Progenitor cell of endocrine pancreas (in vitro differentiated cells): ENCODE measurements at places on chromosomes 6 and 20.
A peak's percentile ranks its signal among the peaks of the same experiment; 100 is the strongest.

- DNase-seq, result no peak
These were observed 6.2 kb downstream of the KCNK5 start for GRCh38 chr6:39223061-39223460.

DNA sequence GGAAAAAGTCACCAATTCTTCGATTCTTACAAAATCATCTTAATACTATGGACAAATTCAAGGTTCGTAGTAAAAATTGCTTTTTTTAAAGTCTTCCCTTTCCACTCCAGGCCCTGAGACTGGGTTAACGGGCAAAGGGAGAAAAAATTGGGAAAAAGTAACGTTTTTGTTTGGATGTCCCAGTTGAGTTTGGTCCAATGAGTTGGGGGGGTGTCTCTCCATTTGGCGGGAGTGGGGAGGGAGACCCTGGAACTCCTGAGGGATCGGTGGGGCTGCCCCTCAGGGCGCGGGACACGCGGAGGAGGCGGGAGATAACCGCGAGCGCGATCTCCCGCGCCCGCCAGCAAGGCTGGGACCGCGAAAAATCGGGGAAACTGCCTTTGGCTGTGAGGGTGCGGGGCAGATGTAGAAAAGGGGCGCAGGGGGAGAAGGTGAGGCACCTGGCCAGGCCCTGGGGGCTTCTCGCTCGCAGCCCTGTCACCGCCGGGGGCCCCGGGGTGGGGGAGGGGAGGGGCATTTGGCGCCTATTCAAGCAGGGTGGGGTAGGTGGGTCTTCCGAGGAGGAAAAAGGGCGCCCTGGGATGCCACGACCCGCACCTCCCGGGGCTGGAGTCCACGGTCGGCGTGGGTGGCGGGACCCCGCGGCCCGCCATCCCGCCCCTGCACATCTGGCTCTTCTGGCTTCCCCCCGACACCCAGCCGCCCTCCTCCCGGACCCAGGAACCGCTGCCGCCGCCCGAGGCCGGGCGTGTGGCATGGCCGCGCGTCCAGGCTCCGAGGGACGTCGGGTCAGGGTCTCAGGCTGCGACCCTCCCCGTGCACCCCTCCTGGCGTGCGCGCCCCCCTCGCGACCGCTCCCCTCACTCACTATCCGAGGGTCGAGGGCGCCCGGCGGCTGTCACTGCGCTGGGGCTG is 595 bp downstream of the FBXO5 start:
- peak; percentile 23 for DNase-seq

- DNase-seq, result no peak
These were observed 2.1 kb downstream of the EGFL8 start for GRCh38 chr6:32166411-32167061.

DNA sequence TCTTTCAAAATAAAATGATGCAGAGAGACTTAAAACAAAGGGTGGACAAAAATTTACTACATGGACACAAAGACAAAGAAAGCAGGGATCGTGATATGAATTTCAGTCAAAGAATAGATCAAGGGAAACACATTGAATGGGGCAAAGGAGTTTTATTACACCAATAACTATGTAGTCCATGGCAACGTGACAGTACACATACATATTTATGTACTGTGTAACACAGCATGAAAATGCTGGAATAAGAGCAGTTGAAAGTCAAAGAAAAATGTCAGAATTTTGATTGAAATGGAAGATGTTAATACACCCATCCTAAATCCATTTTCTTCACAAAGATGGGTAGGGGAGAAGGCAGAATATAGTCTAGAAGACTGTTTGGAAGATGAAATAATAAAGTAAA is 9.4 kb upstream of the RIN2 start:
- DNase-seq, result no peak

GRCh38 chr6:159535656-159536350 is 157.2 kb downstream of the SOD2 start:
- no peak for DNase-seq

DNA sequence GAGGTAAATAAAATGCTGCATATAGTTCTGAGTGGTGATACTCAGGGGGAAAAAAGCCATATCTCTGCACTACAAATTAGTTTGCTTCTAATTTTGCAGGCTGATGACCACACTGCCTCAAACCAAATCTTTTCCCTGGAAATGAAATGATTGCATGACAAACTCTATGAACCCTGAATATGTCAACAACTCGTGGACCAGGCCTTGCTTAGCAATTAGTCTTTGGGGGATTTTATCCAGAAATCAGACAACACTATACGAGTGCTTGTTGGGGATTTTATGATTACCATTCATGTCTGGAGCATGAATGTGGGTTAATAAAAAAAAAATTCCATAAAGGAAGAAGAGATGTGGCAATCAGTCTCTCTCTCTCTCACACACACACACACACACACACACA is 42.0 kb downstream of the SOBP start:
- DNase-seq, result no peak

- DNase-seq, result no peak
These were observed 789.8 kb upstream of the MAP3K7 start for GRCh38 chr6:91376686-91377085.

DNA sequence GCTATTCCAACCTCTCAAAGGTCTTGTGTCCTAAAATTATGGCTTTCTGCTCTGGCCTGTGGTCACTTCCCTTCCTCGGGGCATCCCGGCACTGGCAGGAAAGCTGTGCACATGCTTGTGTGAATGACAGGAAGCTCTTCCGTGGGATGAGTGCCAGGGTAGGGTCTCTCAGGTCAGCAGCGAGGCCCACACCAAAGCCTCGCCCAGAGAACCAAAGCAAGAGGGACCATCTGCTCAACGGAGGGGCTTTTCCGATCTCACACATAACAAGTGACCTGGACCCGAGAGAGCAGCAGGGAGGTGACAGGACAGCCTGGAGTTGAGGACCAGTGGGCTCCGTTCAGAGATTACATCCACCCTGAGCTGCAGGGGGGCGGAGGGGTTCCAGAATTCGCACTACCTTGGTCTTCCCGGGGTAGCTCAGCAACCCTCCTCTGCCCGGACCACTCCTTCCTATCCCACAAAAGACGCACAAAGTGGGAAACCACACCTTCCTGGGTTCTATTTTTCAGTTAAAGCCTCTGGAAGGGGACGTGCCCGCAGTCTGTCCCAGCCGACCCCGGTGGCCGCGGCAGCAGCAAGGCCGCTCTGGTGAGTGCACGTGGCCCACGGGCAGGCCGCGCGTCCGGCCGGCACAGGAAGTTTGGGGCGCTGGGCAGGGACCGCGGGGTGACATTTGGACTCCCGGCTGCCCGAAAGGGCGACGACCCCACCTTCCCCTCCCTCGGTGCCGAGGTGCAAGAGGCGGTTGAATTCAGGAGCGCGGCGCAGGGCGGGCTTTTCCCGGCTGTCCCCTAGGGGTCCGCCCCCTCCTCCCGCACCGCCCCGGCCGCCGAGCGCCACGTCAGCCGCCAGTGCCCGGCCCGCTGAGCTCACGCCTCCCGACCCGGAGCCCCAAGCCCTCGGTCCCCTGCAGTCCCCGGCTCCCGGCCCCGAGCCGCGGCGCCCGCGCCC is 988 bp downstream of the TXNDC5 start:
- DNase-seq, result peak; percentile 32

DNA sequence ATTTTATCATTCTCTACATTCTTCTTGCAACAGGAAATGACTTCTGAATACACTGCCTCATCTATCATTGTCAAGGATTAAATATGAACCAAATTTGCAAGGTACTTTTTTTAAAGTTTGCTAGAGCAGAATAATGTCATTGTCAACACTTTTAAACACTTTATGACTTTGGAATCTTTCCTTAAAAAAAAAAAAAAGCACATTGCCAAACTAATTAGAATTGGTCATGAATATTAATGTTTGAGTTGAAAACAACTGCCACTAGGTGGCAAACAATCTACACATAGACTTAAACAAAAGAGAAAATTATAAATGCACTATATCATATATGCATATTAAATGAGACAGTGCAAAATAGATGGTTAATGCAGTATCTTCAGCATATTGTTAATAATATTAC is 32.5 kb upstream of the TMEM244 start:
- DNase-seq, result no peak

DNA sequence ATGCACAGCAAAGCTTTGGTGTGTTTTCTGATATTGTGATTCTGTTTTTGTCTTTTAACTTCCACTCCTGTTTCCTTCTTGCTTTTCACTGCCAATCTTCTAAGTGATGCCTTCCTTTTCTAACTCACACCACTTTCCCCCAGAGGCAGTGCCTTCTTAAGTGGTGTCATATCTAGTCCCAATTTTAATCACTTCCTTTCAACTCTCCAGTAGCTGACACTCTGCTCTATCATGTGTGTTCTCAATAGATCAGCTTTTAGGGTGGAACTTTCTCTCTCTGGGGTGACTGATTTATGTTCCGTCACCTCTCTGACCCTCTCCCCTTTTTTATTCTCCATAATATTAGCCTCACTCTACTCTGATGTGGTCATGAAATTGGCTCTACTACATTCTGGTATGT is 180.7 kb downstream of the CLVS2 start:
- DNase-seq, result no peak

DNA sequence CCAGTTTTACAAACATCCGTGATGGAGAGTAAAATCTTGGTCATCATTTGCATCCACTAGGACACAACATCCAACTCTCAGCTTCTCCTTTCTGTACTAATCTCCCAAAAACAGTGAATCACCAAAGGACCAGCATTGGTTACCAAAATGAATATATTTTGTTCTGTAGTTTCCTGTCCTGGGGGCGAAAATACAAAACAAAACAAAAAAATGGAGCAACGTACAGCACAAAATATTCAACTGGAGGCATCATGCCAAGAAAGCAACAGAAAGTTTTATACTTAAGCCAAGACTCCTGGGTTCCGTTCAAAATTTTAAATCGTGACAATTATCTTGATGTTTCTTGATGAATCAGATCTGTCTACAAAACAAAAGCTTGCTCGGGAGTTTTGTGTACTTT is 126.6 kb upstream of the CCDC28A start:
- DNase-seq, result no peak

DNA sequence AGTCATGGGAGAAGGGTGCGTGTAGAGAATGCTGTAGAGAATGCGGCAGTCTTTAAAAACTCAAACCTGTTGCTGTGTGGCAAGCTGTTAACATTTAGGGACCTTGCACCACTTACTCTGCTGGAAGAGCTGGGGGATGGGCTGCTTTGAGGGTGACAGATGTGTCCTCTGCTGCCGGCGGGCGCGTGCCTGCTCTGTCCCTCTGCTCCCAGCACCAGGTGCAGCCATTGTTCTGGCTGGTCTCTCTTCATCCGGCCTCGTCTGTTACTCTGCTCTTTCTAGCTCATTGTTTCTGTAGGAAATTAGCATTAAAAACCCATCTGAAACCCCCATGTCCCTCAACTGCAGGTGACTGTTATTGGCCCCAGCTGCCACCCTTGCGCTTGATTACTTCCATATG is 78.5 kb downstream of the CBFA2T2 start:
- DNase-seq, result peak; percentile 19

DNA sequence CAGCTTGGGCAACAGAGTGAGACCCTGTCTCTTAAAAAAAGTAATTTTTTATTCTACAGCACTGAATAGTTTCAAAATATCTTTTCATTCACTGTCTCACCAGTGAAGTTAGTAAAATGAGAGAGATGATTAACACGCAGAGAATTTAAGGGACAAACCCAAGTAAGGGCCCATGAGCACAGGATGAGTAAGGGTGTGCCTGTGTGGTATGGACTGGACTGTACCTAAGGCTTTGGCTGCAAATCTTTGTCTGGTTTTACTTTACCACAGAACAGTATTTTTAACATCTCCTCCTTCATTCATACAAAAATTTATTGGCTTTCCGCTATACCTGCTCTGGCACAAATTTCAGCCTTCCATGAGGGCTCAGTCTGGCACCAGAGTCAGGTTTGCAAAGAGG is 433.3 kb downstream of the UTRN start:
- no peak for DNase-seq

DNA sequence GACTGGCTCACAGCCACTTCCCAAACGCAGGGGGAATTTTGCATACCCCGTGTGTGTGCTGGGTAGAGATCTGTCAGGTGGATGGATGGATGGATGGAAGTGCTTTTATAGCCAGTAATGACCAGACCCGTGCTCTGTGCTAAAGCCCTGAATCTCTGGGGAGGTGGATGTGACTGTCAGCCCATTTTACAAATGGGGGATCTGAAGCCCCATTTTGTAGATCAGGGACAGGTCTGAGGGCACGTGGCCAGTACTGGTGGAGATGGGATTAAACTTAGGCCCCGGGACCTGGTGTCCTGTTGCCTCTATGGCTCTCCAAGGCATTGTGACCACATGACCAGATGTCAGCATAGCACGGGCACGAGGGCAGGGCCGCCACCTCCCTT is 38.2 kb upstream of the ZBP1 start:
- no peak for DNase-seq

DNA sequence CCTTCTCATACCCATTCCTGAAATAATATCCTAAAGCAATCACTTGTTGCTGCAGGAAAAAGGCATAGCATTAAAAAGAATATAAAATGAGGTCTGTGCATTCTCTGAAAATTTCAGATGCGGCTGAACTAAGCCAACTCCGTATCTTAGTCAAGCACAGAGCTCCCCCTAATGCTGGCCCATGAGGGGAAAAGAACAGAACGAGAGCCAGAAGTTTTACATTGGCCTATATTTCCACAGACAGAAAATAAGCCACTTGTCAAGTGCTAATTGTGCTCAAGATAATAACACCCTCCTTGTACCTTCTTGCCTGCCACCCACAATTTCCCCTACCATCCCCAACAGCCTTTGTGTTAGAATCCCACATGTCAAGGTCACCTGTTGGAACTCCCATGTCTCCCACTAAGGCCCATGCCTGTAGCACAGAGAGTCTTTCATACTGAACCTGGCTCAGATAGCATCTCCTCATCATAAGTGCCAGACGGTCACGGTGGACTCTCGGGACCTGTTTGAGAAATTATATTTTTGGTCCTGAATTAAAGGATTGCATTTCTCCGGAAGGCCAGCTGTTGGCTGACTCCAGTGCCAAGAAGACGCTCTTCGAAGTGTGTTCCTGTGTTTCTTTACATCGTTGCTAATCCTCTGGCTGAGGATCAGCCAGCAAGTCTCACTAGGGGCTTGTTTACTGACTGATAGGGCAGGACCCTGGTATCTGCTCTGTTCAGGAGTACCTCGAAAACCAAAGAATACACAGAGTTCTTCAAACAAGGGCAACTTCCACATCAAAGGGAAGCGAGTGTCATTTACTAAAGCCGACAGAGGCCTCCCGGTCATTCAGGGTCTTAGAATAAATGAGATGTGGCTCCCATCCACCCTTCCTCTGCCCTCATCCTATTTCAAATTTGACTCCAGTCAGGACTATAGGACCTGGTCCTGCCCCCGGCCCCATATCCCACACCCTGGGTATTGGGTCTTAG is 183.4 kb upstream of the FBXL4 start:
- no peak for DNase-seq

DNA sequence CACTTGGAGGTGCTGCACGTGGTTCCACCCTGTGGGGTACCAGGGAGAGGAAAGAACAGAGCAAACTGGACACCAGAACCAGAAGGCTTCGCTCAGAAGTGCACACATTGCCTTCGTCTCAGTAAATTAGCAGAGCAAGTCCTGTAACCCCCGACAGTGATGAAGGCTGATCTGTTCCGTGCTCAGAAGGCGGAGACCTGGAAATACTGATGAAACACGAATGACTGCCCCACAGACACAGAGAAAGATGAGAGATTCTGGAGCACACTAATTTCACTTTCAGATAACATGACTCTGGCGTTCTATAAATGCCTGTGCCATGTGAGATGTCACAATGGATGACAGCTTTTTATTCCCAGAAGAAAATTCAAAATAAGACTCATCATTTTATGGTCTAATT is 44.2 kb upstream of the CCR6 start:
- no peak for DNase-seq
